Occipital lobe (tissue), 3 donors: ENCODE measurements at places on chromosomes 13 and 19. TPM values are rescaled to one million over a fixed set of nuclear protein-coding genes. Genes with fewer than 3 reads are reported as not detected.

SYNE4 gene
- total RNA-seq, result not detected

TMEM145 gene
- 47.1 TPM for total RNA-seq

KLHL1 gene
- 106 TPM for total RNA-seq

ZNF566 gene
- 60.7 TPM for total RNA-seq

MYO1F gene
- 1.7 TPM for total RNA-seq
